ENCODE measurements at places on chromosomes 1 and 21. TPM values are rescaled to one million over a fixed set of nuclear protein-coding genes. Genes with fewer than 3 reads are reported as not detected.

DNA sequence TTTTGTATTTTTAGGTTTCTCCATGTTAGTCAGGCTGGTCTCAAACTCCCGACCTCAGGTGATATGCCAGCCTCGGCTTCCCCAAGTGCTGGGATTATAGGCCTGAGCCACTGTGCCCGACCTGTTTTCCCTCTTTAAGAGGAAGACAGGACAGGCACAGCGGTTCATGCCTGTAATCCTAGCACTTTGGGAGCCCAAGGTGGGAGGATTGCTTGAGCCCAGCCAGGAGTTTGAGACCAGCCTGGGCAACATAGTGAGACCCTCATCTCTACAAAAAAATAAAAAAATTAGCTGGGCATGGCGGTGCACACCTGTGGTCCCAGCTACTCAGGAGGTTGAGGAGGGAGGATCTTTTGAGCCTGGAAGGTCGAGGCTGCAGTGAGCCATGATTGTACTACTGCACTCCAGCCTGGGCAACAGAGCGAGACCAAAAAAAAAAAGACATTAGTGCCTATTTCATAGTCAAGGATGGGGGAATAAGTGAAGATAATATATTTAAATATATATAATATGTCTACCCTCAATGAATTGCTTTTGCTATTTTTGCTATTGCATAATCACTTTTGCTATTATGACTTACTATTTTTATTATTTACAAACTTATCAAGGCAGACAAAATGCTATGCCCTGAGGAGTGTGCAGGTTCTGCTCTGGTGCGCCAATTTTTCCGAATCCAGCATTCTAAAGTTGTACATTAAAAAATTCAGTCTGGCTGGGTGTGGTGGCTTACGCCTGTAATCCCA is 17.7 kb downstream of the MARCKSL1 start:
- no peak for DNase-seq

GRCh38 chr21:35737899-35738346 is 322.4 kb downstream of the SETD4 start:
- DNase-seq: peak; percentile 18

DNA sequence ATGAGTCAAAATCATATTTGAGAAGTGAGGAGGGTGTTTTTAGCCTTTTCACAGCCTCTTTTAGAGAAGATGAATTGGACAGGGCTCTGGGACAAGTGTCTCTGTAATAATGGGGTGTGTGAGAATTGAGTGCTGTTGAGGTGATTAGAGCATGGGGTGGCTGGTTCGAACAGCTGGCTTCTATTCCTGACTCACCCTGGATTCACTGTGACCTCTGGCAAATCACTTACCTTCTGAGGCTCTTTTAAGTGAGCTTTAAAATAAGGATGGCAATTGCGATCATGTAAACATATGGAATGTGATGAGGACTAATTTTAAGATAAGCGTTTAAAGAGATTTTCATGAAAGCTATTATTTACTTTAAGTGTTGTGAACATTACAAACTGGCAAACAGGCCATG is 243.4 kb downstream of the ADGRL2 start:
- no peak for DNase-seq

GRCh38 chr1:9833632-9834031 is 9.9 kb upstream of the CLSTN1 start:
- no peak for DNase-seq

DNA sequence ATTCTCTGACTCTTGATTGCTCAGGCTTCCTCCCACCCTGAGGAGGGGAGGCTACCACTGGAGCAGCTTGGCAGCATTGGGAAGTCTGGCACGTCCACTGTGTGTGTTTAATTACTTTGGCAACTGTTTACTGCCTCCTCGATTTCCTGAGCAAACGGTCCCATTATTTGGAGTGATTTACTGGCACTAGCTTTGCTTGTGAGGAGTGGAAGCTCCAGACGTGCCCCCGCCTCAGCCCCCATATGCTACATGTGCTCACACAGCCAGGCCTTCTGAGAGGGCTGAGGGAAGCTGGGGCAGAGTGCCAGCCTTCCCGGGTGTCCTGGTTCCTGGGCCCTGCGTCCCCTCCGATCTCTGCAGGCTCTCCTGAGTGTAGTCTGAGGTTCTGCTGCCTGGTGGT is 306.2 kb downstream of the PTPRU start:
- DNase-seq: no peak

DNA sequence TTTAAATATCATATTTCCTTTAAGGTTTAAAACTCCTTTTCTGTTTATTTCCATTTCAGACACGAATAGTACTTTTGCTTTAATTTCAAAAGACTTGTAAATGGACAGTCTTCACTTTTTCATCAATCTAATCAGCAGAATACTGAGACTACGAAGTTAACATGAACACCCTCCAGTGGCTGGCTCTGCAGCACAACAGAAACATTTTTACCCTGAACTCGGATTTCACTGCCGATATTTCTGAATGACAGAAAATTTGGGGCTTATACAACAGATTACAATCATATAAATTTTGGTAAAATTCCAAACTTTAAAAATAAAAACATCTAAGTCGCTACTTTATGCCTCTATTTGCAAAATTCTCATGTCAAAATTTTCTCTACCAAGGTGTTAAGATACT is 86.2 kb downstream of the AKT3 start:
- no peak for DNase-seq

Gene PKN2
- total RNA-seq: 48.1 TPM

Gene RYR2
- total RNA-seq: 0.09 TPM

All from adrenal gland (tissue), 19 donors.